Stimulated activated naive B cell treated with anti-CD40 and anti-IgM and Interleukin-4, amounts not matched to agents 10 μg/mL and 1 μg/mL and 100 μg/mL, for 72 hours (primary cell): ENCODE measurements at places on chromosomes 3 and 15.

GRCh38 chr3:50248387-50248786 is 12.4 kb downstream of the GNAI2 start:
- no peak for DNase-seq

- no peak for DNase-seq
These were observed 7.4 kb downstream of the RRP9 start for GRCh38 chr3:51934139-51934850.

DNA sequence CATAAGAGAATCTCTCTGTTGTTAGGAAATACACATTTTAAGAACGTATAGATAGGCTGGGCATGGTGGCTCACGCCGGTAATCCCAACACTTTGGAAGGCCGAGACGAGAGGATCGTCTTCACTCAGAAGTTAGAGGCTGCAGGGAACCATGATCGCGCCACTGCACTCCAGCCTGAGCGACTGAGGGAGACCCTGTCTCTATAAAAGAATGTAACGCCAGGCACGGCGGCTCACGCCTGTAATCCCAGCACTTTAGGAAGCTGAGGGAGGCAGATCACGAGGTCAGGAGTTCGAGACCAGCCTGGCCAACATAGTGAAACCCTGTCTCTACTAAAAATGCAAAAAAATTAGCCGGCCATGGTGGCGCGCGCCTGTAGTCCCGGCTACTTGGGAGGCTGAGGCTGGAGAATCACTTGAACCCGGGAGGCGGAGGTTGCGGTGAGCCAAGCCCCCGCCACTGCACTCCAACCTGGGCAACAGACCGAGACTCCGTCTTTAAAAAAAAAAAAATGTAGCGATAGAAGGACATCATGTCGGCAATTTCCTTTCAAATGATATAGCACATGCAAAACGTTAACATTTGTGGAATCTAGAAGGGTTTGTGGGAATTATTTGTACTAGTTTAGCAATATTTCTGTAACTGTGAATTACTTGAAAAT is 730 bp upstream of the RPL14 start:
- DNase-seq = no peak

DNA sequence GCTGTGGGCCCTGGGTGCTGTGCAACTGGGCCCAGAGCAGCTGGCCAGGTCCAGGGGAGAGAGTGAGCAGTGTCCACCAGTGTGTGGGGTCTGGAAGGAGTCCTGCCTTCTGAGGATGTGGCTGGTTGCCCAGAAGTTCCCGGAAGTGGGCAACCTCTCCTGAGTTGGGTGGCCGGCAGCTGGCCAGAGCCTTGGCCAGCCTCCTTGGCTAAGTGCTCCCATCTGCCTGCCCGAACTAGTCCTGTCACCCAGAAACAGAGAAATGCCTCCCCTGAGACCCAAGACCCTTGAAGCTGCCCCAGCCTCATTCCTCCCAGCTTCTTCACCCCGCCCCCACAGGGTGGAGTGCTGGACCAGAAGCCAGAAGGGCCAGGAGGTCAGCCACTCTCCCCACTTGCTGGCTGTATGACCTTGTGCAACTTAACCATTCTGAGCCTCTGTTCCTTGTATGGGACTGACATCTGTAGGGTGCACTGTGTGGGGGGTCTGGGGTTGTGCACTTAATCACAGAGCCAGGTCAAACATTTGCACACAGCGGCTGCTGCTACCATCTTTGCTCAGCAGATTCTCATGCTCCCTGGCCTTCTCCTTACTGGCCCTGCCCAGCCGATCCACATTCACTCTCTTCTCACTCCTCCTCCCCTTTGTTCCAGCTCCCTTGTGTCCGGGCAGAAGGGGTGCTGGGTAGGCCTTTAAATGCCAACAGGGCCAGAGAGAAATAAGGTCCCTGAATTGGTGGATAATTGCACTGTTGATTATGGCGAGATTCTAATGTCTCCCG is 7.5 kb upstream of the ALAS1 start:
- no peak for DNase-seq
